ENCODE measurements at places on chromosomes 2 and 18. TPM values are rescaled to one million over a fixed set of nuclear protein-coding genes. Genes with fewer than 3 reads are reported as not detected.

GRCh38 chr2:11527001-11527400 lies 6.8 kb upstream of the GREB1 start:
- H3K27ac ChIP-seq, result no peak overlapping the region
- DNase-seq, result no peak

DNA sequence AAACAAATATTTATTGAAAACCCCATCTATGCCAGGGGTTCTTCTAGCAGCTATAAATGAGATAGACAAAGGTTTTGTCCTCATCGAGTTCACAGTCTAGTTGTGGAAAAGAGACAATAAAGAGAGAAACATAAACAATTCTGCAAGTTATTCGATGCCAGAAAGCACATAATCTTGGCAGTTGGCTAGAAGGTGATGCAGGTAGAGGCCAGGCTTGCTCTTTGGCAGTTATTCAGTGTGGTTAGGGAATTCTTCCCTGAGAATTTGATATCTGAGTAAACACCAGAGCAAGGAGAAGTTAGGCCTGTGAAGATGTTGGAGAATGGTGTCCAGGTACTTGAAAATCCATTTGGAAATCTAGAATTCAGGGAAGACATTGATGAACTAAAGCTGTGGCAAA lies 547.4 kb downstream of the SLC4A3 start:
- no peak overlapping the region for H3K27ac ChIP-seq
- H3K4me1 ChIP-seq, result no peaks in the 10 kb centered on the region
- H3K36me3 ChIP-seq, result no peaks in the 10 kb centered on the region

The KLHL30 gene
- 3.6 TPM for total RNA-seq

The MTCL1 gene
- total RNA-seq, result 87.9 TPM

GRCh38 chr18:48688961-48689360 lies 150.1 kb downstream of the CTIF start:
- H3K27ac ChIP-seq, result no peak overlapping the region
- H3K4me3 ChIP-seq, result no peak overlapping the region
- H3K4me1 ChIP-seq, result no peaks in the 10 kb centered on the region
- peaks cover 12% of the 10 kb centered on the region for H3K36me3 ChIP-seq

GRCh38 chr18:51361130-51361860 lies 163.8 kb upstream of the MEX3C start:
- H3K4me1 ChIP-seq, result no peaks in the 10 kb centered on the region
- no peaks in the 10 kb centered on the region for H3K36me3 ChIP-seq
- no peak overlapping the region for H3K27ac ChIP-seq
- no peaks in the 10 kb centered on the region for H3K27me3 ChIP-seq
- DNase-seq, result no peak

DNA sequence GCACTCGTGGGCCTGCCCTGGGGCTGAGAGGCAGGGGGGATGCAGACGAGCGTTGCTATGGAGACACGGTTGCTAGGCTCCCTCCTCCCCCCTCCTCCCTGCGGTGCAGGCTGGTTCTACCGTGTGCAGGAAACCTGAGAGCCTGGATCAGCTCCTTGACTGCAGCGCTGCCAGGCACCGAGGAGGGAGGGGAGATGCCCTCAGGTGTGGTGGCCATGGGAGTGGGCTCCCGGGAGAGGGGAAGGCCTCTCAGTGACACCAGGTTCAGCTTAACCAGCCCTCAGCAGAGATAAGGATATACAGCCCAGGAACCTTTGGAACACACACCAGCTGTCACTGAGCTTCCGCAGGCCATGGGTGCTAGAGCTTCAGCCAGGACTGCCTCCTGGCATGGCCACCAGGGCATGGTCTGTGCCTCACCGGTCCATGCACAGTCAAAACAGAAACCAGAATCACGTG lies 124.4 kb upstream of the PXDN start:
- H3K27ac ChIP-seq, result no peak overlapping the region
- H3K4me3 ChIP-seq, result no peak overlapping the region
- DNase-seq, result no peak
- H3K36me3 ChIP-seq, result no peaks in the 10 kb centered on the region
- peaks cover 7% of the 10 kb centered on the region for H3K27me3 ChIP-seq
